Stimulated activated memory B cell treated with anti-CD40 and anti-IgM and Interleukin-4, amounts not matched to agents 10 μg/mL and 1 μg/mL and 100 μg/mL, for 72 hours (primary cell): ENCODE measurements at places on chromosomes 11 and 22.

GRCh38 chr11:120501976-120502755 lies 9.4 kb upstream of the GRIK4 start:
- H3K4me3 ChIP-seq = no peak overlapping the region
- peaks cover 54% of the 10 kb centered on the region for H3K27me3 ChIP-seq
- no peak for ATAC-seq
- H3K27ac ChIP-seq = no peak overlapping the region
- H3K4me1 ChIP-seq = no peaks in the 10 kb centered on the region
- no peaks in the 10 kb centered on the region for H3K36me3 ChIP-seq

GRCh38 chr22:31676700-31677099 lies 14.7 kb upstream of the PISD start:
- peak; percentile 100 for ATAC-seq
- H3K4me1 ChIP-seq = peaks cover 22% of the 10 kb centered on the region
- H3K27ac ChIP-seq = peak overlapping the region; percentile 90
- H3K27me3 ChIP-seq = no peaks in the 10 kb centered on the region

DNA sequence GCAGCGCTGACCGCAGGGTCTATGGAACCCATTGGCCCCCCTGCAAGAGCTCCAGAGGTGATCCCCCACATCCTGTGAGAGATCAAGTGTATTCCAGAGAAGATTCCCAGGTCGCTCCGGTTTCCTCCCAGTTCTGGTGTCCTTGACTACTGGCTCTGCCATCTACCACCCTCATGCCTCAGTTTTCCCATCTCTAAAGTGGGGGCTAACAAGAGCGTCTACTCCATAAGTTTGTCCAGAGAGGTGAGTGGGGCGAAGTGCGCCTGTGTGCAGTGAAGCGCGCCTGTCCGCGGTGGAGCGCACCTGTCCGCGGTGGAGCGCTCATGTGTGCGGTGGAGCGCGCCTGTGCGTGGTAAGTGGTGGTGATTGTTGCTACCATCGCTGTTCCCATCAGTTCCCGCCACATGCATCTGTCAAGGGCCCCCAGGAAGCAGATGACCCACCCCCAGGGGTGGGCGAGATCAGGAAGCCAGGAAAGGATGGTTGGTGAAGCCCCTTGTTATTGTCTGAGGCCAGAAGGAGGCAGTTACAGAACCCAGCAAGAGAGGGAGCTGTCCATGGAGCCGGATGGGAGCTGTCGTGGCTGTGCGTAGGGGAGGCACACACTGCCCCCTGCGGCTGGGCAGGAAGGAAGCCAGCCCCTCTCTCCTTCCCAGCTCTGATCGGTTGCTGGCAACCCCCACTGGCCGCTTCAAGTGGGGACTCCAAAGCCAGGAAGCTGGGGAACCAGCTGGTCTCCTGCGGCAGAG lies 73.2 kb upstream of the FGF3 start:
- ATAC-seq = no peak
- no peak overlapping the region for H3K4me3 ChIP-seq
- H3K36me3 ChIP-seq = no peaks in the 10 kb centered on the region
- H3K27me3 ChIP-seq = peaks cover 71% of the 10 kb centered on the region
- no peak overlapping the region for H3K27ac ChIP-seq

DNA sequence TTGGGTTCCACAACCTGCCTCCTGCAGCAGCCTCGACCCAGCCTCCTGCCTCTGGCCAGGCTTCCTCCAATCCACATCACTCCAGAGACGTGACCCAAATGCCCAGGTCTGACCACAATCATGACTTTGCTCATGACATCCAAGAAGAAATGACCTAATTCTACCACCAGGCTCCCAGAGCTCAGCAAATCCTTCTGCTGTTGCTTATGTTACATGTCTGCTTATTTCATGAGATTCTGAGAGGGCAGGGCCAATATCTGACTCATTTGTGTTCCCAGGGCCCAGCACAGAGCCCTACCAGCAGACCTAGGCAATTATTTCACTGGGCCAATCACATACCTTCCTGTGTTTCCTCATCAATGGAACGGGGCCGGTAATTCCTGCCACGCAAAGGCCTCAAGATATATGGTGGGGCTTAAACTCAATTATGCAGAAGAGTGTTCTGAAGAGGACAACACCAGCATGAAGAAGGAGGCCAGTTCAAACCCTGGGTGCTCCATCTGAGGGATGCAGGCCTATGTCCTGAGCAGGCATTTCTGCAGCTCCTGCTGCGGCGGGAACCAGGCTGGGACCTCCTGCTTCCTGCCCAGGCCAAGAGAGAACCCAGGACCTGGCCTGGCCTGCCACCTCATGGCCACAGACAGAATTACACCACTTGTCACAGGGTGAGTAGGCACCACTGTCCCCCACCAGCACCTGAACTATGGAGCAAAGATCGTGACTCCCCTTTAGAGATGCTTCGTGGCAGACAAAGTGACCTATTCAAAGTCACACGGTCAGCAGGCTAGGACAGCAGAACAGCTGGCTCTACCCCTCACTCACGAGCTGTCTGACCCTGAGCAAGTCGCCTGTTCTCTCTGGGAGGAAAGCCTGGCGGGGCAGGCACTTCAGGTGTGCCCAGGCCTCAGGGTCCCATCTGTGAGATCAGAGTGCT lies 5.9 kb downstream of the CENPM start:
- peaks cover 21% of the 10 kb centered on the region for H3K36me3 ChIP-seq
- peak overlapping the region; percentile 100 for H3K27ac ChIP-seq
- H3K4me3 ChIP-seq = peak overlapping the region; percentile 27
- peaks cover 60% of the 10 kb centered on the region for H3K4me1 ChIP-seq
- peaks cover 5% of the 10 kb centered on the region for H3K27me3 ChIP-seq
- ATAC-seq = peak; percentile 72

GRCh38 chr11:125369808-125370207 lies 126.3 kb downstream of the FEZ1 start:
- ATAC-seq = no peak
- no peak overlapping the region for H3K4me3 ChIP-seq
- H3K36me3 ChIP-seq = no peaks in the 10 kb centered on the region
- H3K4me1 ChIP-seq = no peaks in the 10 kb centered on the region

DNA sequence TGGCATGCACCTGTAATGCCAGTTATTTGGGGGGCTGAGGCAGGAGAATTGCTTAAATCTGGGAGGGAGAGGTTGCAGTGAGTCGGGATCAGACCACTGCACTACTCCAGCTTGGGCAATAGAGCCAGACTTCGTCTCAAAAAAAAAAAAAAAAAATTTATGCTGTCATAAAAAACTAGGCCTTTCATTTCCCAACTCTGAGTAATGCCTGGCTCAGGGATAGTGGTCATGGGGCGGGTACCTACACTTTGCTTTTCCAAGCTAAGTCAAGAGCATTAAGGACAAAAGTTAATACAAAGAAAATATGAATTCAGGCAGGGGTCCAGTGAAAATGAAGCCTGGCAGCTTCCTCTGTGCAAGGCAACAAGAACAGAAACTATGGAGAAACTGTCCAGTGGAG lies 16.3 kb downstream of the CPSF7 start:
- H3K27me3 ChIP-seq = no peaks in the 10 kb centered on the region
- H3K4me3 ChIP-seq = no peak overlapping the region
- peaks cover 9% of the 10 kb centered on the region for H3K4me1 ChIP-seq
- H3K36me3 ChIP-seq = peaks cover 64% of the 10 kb centered on the region
- ATAC-seq = no peak
- H3K27ac ChIP-seq = no peak overlapping the region

DNA sequence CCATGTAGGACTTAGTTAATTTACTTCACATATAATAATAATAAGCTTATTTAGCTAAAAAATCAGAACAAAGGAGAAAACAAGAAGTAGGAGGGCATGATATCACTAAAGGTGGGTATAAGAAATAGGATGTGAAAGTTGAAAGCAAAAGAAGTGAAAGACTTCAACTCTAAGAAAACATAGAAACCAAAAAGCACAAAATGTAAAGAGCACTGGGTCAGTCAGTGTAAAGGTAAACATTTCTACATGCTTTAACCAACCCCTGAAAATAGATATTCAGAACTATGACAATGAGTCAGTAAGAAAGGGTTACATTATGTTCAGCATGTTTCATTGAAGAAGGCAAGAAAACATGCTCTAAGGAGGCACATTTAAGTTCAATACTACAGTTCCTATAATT lies 298.8 kb downstream of the SWAP70 start:
- peak; percentile 87 for ATAC-seq
- no peak overlapping the region for H3K27ac ChIP-seq
- no peaks in the 10 kb centered on the region for H3K27me3 ChIP-seq
- H3K4me1 ChIP-seq = peaks cover 7% of the 10 kb centered on the region
- peaks cover 20% of the 10 kb centered on the region for H3K36me3 ChIP-seq

DNA sequence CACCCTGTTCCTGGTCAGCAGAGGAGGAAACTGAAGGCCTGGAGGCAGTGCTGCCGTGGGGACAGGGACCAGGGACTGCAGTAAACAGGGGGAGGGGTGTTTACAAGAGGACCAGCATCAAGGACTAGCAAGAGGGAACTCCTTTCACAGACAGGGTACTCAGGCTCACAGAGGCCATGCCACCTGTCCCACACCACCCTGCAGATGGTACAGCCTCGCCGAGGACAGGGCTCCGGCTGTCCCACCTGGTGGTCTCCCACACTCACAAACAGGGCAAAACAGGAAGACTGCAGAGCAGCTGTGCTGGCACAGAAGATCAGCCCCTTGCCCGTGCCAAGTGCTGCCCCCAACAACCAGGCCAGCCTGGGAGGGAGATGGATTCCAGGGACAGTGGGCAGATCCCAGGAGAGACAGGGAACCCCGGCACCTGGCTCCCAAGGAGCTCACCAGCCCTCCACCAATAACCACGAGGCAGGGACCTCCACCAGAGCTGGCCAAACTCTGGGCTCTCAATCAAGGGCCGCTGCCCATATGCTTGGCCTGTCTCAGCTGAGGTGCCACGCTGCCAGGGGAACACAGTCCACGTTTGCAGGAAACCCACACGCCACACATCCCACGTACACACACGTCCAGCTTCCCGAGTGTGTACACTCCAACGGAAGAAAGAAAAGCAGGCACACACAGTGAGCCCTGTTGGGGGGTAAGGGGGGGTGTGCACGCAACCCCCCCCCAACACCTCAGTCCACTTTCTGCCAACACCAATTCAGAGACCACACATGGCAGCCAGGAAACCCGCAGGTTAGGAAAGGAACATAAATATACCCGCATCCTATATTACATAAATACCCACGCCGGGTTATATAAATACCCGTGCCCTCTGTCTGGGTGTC lies 2.1 kb downstream of the CSNK1E start:
- peak; percentile 5 for ATAC-seq
- peak overlapping the region; percentile 92 for H3K27ac ChIP-seq
- H3K36me3 ChIP-seq = peaks cover 12% of the 10 kb centered on the region
- peak overlapping the region; percentile 88 for H3K4me3 ChIP-seq

GRCh38 chr11:128324051-128324481 lies 263.3 kb downstream of the ETS1 start:
- H3K4me1 ChIP-seq = peaks cover 55% of the 10 kb centered on the region
- H3K4me3 ChIP-seq = no peak overlapping the region
- H3K36me3 ChIP-seq = no peaks in the 10 kb centered on the region
- ATAC-seq = no peak
- H3K27ac ChIP-seq = peak overlapping the region; percentile 84

- ATAC-seq = no peak
- H3K36me3 ChIP-seq = no peaks in the 10 kb centered on the region
- peaks cover 71% of the 10 kb centered on the region for H3K27me3 ChIP-seq
- no peak overlapping the region for H3K4me3 ChIP-seq
- H3K4me1 ChIP-seq = peaks cover 5% of the 10 kb centered on the region
- H3K27ac ChIP-seq = no peak overlapping the region
These were observed 7.6 kb upstream of the LMO1 start for GRCh38 chr11:8271106-8271886.

GRCh38 chr11:96098511-96099241 lies 174.8 kb upstream of the MTMR2 start:
- H3K4me3 ChIP-seq = no peak overlapping the region
- peaks cover 5% of the 10 kb centered on the region for H3K36me3 ChIP-seq
- no peak overlapping the region for H3K27ac ChIP-seq
- no peaks in the 10 kb centered on the region for H3K27me3 ChIP-seq

- ATAC-seq = peak; percentile 32
- H3K4me1 ChIP-seq = no peaks in the 10 kb centered on the region
- peaks cover 33% of the 10 kb centered on the region for H3K27me3 ChIP-seq
These were observed 317.8 kb downstream of the NTM start for GRCh38 chr11:131688048-131688693.

DNA sequence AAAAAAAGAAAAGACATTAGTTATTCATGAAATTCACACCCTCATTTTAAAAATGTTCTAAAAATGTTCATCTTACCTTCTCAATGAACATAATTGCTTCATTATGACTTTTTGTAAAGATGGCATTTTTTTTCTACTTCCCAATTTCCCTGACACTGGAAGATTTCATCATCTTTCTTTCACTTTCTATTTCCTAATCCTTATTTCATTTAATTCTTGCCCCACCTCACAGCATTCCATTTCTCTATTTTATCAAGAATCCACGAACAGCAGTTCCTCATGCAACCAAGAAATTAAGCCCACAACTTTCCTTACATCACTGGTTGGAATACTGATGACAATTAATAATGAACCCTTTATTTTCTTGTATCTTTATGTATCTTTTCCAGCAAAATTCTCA lies 1.9 kb downstream of the PATL1 start:
- ATAC-seq = no peak
- peak overlapping the region; percentile 92 for H3K4me3 ChIP-seq
- H3K27ac ChIP-seq = peak overlapping the region; percentile 97
- H3K36me3 ChIP-seq = peaks cover 18% of the 10 kb centered on the region
- no peaks in the 10 kb centered on the region for H3K27me3 ChIP-seq

DNA sequence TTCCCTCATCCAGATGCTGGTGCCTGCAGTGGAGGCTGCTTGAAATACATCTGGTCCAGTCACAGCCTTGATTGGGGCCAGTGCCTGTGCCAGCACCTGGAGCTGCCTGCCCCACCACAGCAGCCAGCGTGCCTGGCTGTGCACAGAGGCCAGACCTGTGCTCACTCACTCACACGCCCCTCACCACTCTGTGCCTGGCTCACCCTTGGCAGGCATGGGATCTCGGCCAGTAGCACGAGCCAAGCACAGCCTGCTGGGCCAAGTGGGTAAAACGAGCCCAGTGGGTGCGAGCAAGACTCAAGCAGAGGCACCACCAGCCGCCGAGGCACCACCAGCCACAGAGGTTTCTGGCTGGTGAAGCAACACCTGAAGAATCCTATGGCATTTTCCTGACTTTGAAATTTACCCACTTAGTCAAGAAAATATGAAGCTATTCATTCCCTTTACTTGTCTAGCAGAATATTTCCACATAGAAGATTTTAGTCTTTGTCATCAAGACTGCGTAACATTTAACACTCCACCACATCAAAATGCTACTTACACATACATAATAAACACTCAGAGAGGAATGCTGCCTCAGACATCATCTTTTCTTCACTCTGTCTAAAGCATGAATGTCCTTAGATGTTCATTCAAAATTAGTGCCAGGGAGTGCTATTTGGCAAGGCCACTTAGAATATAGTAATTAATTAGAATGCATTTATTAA lies 424.3 kb upstream of the FAT3 start:
- H3K4me3 ChIP-seq = no peak overlapping the region
- no peak for ATAC-seq
- H3K4me1 ChIP-seq = no peaks in the 10 kb centered on the region
- no peaks in the 10 kb centered on the region for H3K36me3 ChIP-seq
- H3K27ac ChIP-seq = no peak overlapping the region
